AG09319 (cell line): ENCODE measurements at places on chromosomes 13 and 19.

DNA sequence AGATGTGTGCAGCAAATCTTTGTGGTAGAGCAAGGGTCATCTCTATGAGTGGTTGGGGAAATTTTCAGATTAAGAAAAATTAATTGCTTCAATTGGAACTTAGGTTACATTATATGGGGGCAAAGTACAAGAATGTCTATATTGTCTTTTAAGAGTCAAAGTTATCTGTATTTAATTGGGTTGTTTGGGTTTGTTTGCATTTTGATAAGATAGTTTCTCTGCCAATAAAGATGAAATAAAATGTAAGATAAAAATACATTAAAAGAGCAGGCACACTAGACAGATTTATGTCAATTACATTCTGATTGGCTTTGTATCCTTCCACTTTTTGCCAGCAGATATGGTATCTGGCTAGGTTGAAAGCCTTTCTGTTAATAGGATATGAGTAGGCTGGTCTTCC is 317.2 kb downstream of the OXGR1 start:
- DNase-seq = no peak

DNA sequence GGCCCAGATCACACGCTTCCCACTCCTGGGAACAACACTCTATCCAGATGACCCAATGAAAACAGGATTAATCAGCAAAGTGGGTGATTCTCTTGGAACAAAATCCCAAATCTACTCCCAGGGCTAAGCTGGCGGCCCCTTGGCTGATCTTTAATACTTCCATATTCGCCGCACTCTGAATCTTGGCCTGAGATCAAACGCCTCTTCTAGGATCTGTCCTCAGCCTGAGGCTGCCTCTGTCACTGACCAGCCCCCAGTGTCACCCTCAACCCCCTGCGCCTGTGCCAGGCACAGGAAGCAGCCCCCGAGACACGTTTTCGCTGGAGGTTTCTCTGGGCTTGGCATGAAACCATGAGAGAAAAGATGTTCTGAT is 2.4 kb upstream of the CTXN1 start:
- DNase-seq = no peak

- no peak for DNase-seq
These were observed 2.7 kb upstream of the CCDC97 start for GRCh38 chr19:41307090-41307875.

GRCh38 chr19:633786-634639 is 676 bp upstream of the POLRMT start:
- no peak for DNase-seq

DNA sequence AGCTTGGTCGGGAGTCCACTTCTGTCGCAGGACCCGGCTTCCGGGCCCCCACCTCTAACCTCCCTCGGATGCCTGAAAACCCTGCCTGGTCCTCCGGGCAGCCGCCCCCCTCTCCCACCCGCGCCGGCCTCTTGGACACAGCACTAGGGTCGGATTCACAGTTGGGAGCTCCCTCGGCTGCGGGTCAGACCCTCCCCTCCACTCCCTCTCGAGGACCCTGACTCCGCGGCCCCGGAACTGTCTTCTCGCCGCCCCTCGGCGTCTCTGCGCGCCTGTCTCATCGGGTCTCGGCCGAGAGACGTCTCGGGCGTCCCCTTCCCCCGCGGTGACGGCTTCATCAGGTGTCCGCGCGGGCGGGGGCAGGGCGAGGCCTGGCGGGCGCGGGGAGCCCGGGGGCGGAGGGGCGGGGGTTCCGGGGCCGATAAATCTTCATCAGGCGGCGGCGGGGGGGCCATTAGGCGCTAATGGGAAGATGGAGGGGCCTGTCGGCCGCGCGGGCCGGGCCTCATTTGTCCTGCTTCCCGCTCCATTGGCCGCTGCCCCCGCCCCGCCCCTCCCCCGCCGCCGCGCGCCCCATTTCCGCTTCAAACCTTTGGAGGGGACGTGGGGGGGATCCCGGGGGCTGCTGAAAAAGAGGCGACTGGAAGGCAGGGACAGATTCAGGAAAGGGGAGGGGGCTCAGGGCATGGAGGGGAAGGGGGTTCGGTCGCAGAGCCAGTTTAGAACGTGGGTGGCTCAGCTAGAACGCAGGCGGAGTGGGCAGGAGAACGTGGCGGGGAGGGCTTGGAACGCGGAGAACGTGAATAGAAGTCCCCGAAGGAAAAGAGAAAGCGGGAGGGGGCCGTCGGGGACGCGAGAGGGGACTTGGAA is 11.8 kb upstream of the ERFL start:
- DNase-seq = no peak

- no peak for DNase-seq
These were observed 101.5 kb downstream of the CCNA1 start for GRCh38 chr13:36533806-36534205.
